ENCODE measurements at places on chromosomes 4 and X.

DNA sequence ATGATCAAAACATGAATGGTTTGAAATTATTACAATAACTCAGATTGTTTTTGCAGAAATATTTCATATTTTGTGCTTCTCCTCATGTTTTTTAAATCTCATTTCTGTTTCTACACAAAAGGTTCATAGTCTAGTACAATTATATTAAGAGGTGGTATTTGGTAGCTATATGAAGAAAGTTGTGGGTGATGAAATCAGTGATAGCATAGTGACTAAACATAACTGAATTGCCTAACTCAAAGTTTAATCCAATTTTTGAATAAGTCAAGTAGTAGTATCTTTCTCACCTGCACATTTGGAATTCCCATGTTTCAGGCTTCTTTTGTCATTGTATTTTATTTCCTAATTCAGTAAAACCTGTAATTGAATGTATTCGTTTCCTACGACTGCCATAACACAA is 648.7 kb downstream of the GRID2 start:
- no peaks in the 10 kb centered on the region for H3K27me3 ChIP-seq
- DNase-seq, result no peak
- no peak overlapping the region for H3K4me3 ChIP-seq
- H3K27ac ChIP-seq, result no peak overlapping the region

GRCh38 chrX:28586286-28586685 is 960 bp upstream of the IL1RAPL1 start:
- DNase-seq, result no peak
- no peaks in the 10 kb centered on the region for H3K4me1 ChIP-seq
- H3K36me3 ChIP-seq, result no peaks in the 10 kb centered on the region
- peaks cover 17% of the 10 kb centered on the region for H3K27me3 ChIP-seq
- H3K27ac ChIP-seq, result no peak overlapping the region

- H3K4me3 ChIP-seq, result no peak overlapping the region
- H3K36me3 ChIP-seq, result peaks cover 33% of the 10 kb centered on the region
- H3K27me3 ChIP-seq, result no peaks in the 10 kb centered on the region
- no peak for DNase-seq
- peaks cover 6% of the 10 kb centered on the region for H3K4me1 ChIP-seq
- no peak overlapping the region for H3K27ac ChIP-seq
These were observed 73.1 kb downstream of the CC2D2A start for GRCh38 chr4:15542760-15543159.

DNA sequence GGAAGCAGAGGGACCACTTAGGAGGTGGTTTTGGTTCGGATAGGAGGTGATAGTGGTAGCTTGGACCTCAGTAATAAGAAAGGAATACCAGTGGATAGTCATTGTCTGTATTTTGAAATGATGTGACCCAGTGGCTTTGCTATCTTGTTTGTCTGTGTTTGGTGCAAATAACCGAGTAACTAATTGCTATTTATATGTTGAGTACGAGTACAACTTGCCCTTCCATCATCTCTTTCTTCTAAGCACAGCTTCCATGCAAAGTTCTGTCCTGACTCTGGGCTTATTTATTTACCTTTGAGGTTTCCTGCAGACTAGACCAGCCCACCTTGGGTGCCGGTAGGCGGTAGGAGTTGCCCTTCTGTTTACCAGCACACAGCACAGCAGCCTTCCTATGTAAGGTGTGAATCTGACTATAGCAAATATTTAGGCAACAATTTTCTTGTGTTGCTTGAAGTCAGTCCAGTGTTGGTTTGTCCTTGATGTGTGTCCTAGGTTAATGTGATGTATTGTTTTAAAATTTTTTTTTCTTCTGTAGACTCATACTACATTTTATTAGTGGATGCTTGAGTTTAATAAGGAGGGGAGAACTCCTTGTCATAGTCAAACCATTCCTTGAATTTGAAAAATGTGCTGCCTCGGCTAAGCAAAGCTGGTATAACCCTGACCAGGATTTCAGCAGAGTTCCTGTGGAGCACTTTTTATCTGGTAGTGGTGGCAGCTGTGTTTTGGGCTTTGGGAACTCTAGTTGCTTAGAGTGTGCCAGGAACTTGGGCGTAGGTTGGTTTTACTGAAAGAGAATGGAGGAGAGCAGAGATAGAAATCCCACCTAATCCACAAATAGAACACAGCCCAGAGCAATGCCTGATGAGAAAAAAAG is 21.9 kb downstream of the PTTG2 start:
- H3K4me3 ChIP-seq, result no peak overlapping the region
- H3K4me1 ChIP-seq, result no peaks in the 10 kb centered on the region
- DNase-seq, result no peak
- no peaks in the 10 kb centered on the region for H3K27me3 ChIP-seq
- H3K27ac ChIP-seq, result no peak overlapping the region

- H3K27me3 ChIP-seq, result no peaks in the 10 kb centered on the region
- DNase-seq, result no peak
- no peak overlapping the region for H3K4me3 ChIP-seq
These were observed 296.8 kb upstream of the AADAT start for GRCh38 chr4:170386511-170386910.

DNA sequence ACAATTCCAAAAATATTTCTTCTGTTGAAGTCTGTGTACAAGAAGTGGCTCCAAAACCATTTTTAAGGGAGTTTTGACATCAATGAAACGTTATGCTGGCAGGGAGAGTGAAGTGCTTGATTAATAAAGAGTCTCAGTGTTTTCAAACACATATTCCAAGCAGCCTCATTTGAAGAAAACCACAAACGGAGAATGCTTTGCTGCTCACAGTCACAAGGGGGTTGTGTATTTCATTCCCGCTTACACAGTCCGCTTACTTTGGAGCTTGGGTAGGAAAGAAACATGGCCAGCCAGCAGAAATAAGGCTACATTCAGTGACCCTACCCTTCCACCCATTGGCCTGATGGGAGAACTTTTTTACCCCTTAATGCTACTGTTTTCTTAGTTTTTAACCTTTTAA is 586.2 kb downstream of the RAB28 start:
- DNase-seq, result no peak
- no peaks in the 10 kb centered on the region for H3K27me3 ChIP-seq
- no peak overlapping the region for H3K4me3 ChIP-seq

DNA sequence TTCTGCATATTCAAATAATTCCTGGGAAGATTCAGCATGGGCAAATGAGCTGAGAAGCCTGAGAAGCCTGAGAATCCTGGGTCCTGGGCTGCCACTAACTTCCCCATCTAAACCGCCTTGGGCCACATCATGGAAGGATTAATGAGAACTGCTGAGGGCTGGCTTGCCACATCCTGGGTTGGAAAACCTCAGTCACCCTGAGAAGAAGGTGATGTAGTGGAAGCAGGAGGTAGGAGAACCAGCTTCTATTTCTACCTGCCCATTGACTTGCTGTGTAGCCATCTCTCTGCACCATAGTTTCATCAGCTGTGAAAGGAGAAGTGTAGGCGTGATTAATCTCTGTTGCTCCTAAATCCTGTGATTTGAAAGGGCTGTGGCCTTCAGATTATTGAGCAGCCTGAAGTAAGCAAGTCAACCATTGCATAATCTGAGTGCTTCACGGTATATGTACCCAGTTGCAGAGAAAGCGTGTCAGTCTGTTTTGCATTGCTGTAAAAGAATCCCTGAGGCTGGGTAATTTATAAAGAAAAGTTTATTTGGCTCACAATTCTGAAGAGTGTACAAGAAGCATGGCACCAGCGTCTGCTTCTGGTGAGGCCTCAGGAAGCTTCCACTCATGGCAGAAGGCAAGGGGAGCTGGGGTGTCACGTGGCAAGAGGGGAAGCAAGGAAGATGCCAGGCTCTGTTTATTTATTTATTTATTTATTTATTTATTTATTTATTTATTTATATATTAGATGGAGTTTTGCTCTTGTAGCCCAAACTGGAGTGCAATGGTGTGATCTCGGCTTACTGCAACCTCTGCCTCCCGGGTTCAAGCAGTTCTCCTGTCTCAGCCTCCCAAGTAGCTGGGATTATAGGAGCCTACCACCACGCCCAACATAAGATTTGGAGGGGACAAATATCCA is 140.9 kb upstream of the ATP6AP2 start:
- no peaks in the 10 kb centered on the region for H3K27me3 ChIP-seq
- no peak for DNase-seq
- H3K4me1 ChIP-seq, result no peaks in the 10 kb centered on the region
- no peaks in the 10 kb centered on the region for H3K36me3 ChIP-seq
- H3K27ac ChIP-seq, result no peak overlapping the region

DNA sequence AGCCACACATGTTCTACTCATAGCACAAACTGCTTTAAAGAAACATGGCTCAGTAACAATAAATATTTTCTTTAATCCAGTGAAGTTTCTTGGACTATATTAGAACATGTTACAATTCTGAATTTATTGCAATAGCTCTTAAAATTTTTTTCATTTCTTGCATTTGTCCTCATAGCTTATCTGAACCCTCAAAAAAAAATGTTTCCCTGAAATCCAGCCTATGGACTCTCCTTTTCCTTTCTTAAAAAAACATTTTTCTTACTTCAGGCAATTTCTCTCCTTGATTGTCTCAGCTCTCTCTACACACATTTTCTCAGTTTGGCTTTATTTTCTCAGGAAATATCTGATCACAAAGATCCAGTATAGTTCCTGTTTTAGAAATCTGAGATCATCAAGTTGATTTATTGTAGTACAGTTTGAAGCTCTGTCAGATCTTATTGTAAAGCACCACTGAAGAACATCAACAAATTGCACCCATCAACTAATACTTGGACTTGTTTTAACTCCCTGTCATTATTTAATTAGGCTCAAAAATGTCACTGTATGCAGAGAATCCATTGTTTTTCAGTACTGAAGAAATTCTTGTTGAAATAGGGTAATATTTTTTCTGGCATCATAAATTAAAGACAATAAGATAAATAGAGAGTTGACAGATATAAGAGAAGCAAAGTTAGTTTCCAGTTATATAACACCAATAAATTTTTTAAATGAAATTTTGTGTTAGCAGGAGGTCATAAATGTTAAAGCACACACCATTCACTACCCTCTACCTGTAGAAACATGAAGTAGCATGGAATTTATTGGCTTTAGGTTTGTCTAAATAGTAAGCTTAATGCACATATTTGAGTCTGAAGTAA is 317.7 kb downstream of the ARHGAP24 start:
- no peak for DNase-seq
- no peaks in the 10 kb centered on the region for H3K36me3 ChIP-seq
- no peak overlapping the region for H3K27ac ChIP-seq
- H3K4me3 ChIP-seq, result no peak overlapping the region

DNA sequence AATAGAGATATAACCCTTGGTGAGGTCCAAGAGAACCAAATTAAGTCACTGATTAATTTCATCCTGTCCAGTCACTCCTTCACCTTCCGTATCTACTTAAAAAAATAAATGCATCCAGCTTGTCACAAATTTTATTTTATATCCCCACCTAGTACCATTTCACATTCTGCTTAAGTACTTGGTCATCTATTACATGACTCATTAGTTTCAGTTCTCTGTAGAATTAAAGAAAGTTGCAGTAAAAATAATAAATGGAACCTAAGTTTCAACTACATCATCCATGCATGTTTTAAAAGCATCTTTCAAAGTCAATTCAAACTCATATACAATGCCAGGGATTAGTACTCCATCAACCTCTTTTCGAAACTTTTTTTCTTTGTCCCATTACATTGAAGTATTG is 130.2 kb downstream of the SH2D1A start:
- no peak overlapping the region for H3K27ac ChIP-seq
- H3K4me3 ChIP-seq, result no peak overlapping the region
- no peak for DNase-seq
- no peaks in the 10 kb centered on the region for H3K27me3 ChIP-seq
- no peaks in the 10 kb centered on the region for H3K36me3 ChIP-seq
- H3K4me1 ChIP-seq, result no peaks in the 10 kb centered on the region

- H3K27ac ChIP-seq, result no peak overlapping the region
- H3K36me3 ChIP-seq, result no peaks in the 10 kb centered on the region
- H3K4me3 ChIP-seq, result no peak overlapping the region
- peak; percentile 48 for DNase-seq
These were observed 95.4 kb downstream of the GPR143 start for GRCh38 chrX:9670136-9670814.

DNA sequence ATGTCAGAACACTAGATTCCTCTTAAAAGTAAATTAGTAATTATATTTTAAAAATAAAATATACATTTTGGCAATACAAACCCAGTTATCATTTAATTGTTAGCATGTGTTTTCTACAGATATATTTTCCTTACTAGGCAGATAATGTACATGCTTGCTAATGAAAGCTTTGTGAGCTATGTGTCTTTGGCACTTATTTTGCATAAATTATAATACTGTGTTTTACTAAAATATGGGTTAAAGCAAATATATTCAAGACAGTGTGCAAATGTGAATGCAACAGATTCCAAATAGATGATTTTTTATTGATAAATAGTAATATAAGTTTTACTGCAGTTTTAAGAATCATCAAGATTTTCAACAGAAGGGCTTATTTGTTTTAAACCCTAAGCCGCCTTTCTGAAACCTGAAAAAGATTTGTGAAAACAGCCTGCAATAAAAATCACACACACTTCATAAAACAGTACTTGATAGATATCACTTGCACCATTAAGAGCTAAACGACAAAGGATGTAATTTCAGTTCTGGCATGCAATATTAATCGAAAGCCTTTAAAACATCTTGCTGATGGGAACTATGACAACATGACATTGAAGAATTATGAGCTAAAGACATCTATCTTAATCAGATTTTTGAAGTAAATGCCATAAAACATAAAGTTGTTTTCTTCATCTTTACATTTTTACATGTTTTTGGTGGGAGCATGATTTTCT is 333.3 kb downstream of the DCTD start:
- H3K4me1 ChIP-seq, result no peaks in the 10 kb centered on the region
- no peak overlapping the region for H3K27ac ChIP-seq
- H3K27me3 ChIP-seq, result no peaks in the 10 kb centered on the region
- H3K36me3 ChIP-seq, result no peaks in the 10 kb centered on the region
- no peak overlapping the region for H3K4me3 ChIP-seq

- peak within 1 kb of the TSS; percentile 54 for H3K27ac ChIP-seq
- peak; percentile 40 for DNase-seq
- no peaks in the 10 kb centered on the region for H3K36me3 ChIP-seq
- peak within 1 kb of the TSS; percentile 60 for H3K4me3 ChIP-seq
These were observed at the start of gene GPRIN3 for GRCh38 chr4:89307446-89308160. GPRIN3 (minus strand) TSS chr4:89307800; CDS start chr4:89250110, 57,690 bp downstream.

DNA sequence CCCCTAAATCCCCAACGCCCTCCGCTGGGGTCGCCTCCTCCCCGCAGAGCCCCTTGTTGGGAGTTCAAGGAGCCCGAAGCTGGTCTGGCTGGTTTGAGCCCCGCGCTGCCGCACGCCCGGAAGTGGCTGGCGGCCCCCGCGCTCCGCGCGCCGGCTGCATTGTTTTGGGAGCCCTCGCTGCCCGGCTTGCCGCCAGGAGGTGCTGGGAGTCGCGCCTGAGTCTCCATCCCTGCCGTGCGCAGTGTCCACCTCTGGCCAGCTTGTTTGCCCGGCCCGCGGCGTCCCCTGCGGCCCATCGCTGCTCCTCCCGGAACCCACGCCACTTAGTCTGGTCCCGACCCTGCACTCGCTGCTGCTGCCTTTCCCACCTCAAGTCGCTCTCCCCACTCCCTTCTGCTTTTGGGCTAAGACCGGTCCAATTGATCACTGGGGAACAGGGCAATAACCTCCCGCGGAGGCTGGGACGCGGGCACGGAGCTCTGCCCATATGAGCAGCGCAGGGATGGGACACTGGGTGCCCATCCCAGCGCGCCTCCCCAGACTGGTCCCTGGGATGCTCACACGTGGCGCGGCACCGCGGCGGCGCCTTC is 2.2 kb upstream of the SFRP2 start:
- peaks cover 45% of the 10 kb centered on the region for H3K4me1 ChIP-seq
- peak; percentile 85 for DNase-seq
- H3K27ac ChIP-seq, result no peak overlapping the region
- H3K27me3 ChIP-seq, result peaks cover 77% of the 10 kb centered on the region

GRCh38 chrX:118423558-118423957 is 72.1 kb upstream of the DOCK11 start:
- no peaks in the 10 kb centered on the region for H3K27me3 ChIP-seq
- no peak overlapping the region for H3K4me3 ChIP-seq
